Vein endothelial cell (primary cell): ENCODE measurements at places on chromosomes 4 and X. TPM values are rescaled to one million over a fixed set of nuclear protein-coding genes. Genes with fewer than 3 reads are reported as not detected.

The MAGEA8 gene
- total RNA-seq: not detected in 2 replicates

The SGCB gene
- total RNA-seq: 14.0 and 20.7 TPM in 2 replicates

The RAB28 gene
- total RNA-seq: 10.8 and 13.6 TPM in 2 replicates

The NOX1 gene
- not detected in 2 replicates for total RNA-seq

The TAF7L gene
- total RNA-seq: 0.33 and 0.38 TPM in 2 replicates

The SLC6A14 gene
- not detected in 2 replicates for total RNA-seq

The NONO gene
- 450 and 541 TPM in 2 replicates for total RNA-seq

The IRAK1 gene
- total RNA-seq: 78.5 and 94.4 TPM in 2 replicates

The ANOS1 gene
- 0.76 and 4.2 TPM in 2 replicates for total RNA-seq

The PPP4R3C gene
- not detected in 2 replicates for total RNA-seq

The UGT2B15 gene
- not detected in 2 replicates for total RNA-seq

The PHOX2B gene
- total RNA-seq: not detected in 2 replicates

The GAGE12H gene
- not detected in 2 replicates for total RNA-seq

The FREM3 gene
- under 0.01 and 0.19 TPM in 2 replicates for total RNA-seq

The CD38 gene
- 0.48 and 0.98 TPM in 2 replicates for total RNA-seq

The ARX gene
- total RNA-seq: not detected in 2 replicates

The MOB1B gene
- total RNA-seq: 13.4 and 16.5 TPM in 2 replicates

The CLDN22 gene
- total RNA-seq: 0.10 TPM in 1 of 2 replicates, not detected in the other

The DMRTC1 gene
- not detected in 2 replicates for total RNA-seq

The DIPK2B gene
- 104 and 141 TPM in 2 replicates for total RNA-seq

The GABRB1 gene
- not detected in 2 replicates for total RNA-seq

The DCHS2 gene
- 0.19 TPM in 1 of 2 replicates, not detected in the other for total RNA-seq

The TCEAL2 gene
- total RNA-seq: not detected in 2 replicates

The ATP2B3 gene
- not detected in 2 replicates for total RNA-seq

The FGFR3 gene
- total RNA-seq: 0.33 and 0.38 TPM in 2 replicates
